ENCODE measurements at places on chromosomes 12 and 14. TPM values are rescaled to one million over a fixed set of nuclear protein-coding genes. Genes with fewer than 3 reads are reported as not detected.

DNA sequence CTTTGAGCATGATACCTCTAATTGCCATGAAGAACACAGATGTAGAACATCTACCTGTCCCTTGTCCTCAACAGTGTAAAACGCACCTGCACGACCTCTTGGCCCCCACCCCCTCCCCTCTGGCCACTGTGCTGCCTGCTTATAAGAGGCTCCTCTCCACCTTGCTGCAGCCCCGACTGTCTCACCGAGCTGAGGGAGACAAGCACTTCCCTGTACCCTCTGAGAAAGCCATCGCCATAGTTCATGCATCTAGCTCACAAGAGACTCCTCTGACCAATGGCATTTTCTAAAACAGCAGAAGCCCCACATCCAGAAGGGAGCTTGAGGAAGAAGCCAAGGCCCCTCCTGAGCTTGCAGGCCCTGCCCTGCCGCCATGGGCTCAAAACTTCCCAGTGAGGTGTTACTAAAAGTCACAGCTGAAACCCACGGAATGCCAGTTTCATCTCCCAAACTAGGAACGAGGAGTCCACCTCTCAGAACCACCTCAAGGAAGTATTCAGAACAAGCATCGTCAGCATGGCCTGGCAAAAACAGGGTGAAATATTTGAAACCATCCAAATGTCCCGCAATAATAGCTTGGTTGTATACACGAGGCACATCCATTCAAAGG is 21.5 kb upstream of the ANO2 start:
- H3K4me3 ChIP-seq = no peak overlapping the region
- no peaks in the 10 kb centered on the region for H3K36me3 ChIP-seq
- no peaks in the 10 kb centered on the region for H3K4me1 ChIP-seq

DNA sequence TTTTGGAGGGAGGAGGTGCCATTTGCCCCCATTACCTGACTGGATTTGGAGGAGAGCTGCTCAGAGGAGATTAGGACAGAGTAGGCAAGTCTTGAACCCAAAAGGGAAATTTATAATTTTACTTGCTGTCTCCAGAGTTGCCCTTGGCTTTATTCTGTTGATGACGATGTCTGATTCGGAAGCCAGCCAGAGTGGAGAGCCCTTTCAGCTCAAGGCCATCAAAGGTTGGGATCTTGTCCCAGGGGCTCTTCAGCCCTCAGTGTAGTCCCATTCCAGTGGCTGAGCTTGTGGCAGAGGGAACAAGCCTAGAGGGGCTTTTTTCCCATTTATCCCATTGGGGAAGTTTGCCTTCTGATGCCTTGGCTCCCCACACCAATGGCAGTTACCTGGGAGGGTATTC is 71.8 kb downstream of the HSD17B6 start:
- no peak overlapping the region for H3K4me3 ChIP-seq
- peaks cover 10% of the 10 kb centered on the region for H3K4me1 ChIP-seq
- no peaks in the 10 kb centered on the region for H3K27me3 ChIP-seq
- H3K36me3 ChIP-seq = no peaks in the 10 kb centered on the region
- H3K27ac ChIP-seq = no peak overlapping the region
- no peak for DNase-seq

- H3K27ac ChIP-seq = no peak overlapping the region
- no peak overlapping the region for H3K4me3 ChIP-seq
- H3K4me1 ChIP-seq = no peaks in the 10 kb centered on the region
- no peak for DNase-seq
- H3K27me3 ChIP-seq = no peaks in the 10 kb centered on the region
Observed at GRCh38 chr12:78308701-78309100, 478.0 kb downstream of the NAV3 start.

DNA sequence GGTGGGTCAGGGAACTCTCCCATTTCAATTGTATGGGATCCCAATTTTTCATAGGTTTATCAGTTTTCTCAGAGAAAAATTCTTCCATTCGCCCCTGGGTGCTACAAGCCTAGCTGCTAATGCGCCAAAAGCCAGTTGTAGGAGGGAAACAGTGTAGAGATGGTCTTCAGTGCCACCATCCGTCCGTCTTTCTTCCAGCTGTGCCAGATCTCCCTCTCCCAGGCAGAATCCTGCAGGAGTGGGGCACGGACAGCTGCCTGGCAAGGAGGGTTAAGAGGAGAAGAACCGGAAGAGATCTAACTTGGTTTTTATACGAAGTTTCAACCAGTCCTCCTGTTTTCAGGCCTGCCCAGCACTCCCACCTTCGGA is 38.9 kb upstream of the FUT8 start:
- no peaks in the 10 kb centered on the region for H3K36me3 ChIP-seq
- H3K27ac ChIP-seq = peak overlapping the region; percentile 9
- no peaks in the 10 kb centered on the region for H3K27me3 ChIP-seq
- no peak for DNase-seq
- no peak overlapping the region for H3K4me3 ChIP-seq

- DNase-seq = no peak
- no peaks in the 10 kb centered on the region for H3K4me1 ChIP-seq
- H3K27ac ChIP-seq = no peak overlapping the region
- no peaks in the 10 kb centered on the region for H3K27me3 ChIP-seq
- H3K36me3 ChIP-seq = no peaks in the 10 kb centered on the region
Observed at GRCh38 chr12:85662207-85662602, 174.0 kb downstream of the RASSF9 start.

DNA sequence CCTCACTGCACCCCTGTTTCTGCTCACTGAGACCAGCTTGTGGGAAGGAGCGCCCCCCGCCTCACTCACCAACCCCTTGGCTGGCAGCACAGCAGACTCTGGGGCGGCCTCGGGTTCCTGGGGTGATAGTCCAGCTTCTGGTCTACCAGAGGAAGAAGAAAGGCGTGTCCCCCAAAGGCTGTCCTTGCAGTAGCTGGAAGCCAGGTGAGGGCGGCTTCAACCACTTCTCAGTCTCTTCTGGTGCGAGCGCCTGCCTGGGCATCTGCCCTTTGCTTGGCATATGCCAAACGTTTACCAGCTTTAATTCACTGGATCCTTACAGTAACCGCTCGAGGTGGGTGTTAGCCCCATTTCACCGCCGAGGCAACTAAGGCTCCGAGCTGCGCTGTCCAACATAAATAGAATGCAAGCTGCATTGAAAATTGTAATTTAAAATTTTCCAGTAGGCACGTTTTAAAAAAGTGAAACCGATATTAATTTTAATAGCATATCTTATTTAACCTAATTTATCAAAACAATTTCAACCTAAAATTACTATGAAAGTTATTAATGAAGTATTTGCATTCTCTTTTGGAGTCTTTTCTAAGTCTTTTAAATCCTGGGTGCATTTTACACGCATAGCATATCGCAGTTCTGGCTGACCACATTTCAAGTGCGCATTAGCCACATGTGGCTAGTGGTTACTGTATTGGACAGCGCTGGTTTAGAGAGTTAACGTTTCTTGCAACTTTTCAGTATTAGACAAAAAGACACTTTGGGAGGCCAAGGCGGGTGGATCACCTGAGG is 872 bp downstream of the FAM177A1 start:
- peak; percentile 75 for DNase-seq
- peaks cover 29% of the 10 kb centered on the region for H3K4me1 ChIP-seq
- no peaks in the 10 kb centered on the region for H3K27me3 ChIP-seq
- H3K27ac ChIP-seq = peak overlapping the region; percentile 97
- H3K36me3 ChIP-seq = no peaks in the 10 kb centered on the region

DNA sequence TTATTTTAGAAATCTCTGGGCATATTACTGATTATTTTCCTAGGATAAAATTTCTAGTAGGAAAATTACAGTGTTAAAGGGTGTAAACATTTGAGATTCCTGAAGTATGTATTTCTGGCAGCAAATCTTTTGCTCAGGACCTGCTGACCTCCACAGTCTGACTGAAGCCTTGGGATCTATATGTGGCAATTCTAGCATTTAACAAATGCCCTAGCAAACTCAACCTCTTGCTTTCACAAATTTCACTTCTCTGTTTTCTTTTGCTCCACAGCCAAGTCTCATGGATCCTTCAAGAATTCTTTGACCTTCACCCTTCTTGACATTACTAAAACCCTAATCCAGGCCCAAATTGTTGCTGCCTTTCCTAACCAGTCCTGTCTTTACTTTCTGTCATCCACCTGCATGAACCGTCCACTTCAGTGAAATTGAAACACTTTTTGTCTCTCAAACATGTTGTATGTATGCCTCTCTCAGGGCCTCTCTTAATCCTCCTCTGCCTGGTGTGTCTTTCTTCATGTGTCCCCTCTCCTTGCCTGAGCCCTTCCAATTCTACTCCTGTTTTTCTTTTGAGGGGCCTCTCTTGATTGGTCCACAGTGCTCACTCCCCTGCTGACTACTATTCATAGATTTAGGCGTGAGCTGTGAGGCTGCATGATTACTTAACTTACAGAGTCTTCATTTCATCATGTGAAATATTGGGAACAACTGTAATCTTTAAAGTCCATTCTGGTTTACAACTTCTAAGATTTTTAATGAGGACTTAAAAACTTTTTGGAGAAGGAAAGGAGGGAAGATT is 5.1 kb upstream of the DYRK4 start:
- H3K27ac ChIP-seq = no peak overlapping the region
- no peak for DNase-seq
- H3K4me1 ChIP-seq = no peaks in the 10 kb centered on the region
- H3K36me3 ChIP-seq = no peaks in the 10 kb centered on the region
- no peaks in the 10 kb centered on the region for H3K27me3 ChIP-seq
- H3K4me3 ChIP-seq = no peak overlapping the region

GRCh38 chr14:75548544-75548943 is 26.3 kb downstream of the BATF start:
- H3K27ac ChIP-seq = no peak overlapping the region
- DNase-seq = no peak
- no peaks in the 10 kb centered on the region for H3K4me1 ChIP-seq
- no peaks in the 10 kb centered on the region for H3K27me3 ChIP-seq
- no peaks in the 10 kb centered on the region for H3K36me3 ChIP-seq
- H3K4me3 ChIP-seq = no peak overlapping the region

GRCh38 chr14:29821242-29821641 is 106.4 kb downstream of the PRKD1 start:
- H3K4me1 ChIP-seq = peaks cover 11% of the 10 kb centered on the region
- DNase-seq = no peak

DNA sequence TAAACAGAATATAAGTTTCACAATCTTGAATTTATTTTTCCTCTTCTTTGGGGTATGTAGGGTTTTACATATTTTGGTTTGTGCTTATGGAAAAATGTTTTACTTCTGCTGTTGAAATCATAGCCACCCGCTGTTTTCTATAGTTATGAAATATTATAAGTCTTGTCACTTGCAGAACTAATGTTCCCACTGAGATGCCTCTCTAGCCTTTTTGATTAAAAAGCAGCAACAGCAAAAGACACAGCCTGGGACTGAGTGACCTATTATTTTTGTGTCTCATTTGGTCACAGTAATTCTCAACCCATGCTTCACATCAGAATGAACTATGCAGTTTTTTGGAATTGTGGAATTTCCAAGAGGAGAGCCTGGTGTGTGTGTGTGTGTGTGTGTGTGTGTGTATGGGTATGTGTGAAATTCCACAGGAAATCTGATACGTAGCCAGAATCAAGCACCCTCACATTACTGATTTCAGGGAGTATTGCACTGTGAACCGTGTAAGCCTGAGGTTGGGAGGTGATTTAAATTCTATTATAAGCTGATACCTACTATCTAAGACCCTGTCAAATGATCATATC is 55.7 kb upstream of the FRMD6 start:
- no peak for DNase-seq
- no peaks in the 10 kb centered on the region for H3K27me3 ChIP-seq
- H3K4me3 ChIP-seq = no peak overlapping the region
- peaks cover 6% of the 10 kb centered on the region for H3K4me1 ChIP-seq

DNA sequence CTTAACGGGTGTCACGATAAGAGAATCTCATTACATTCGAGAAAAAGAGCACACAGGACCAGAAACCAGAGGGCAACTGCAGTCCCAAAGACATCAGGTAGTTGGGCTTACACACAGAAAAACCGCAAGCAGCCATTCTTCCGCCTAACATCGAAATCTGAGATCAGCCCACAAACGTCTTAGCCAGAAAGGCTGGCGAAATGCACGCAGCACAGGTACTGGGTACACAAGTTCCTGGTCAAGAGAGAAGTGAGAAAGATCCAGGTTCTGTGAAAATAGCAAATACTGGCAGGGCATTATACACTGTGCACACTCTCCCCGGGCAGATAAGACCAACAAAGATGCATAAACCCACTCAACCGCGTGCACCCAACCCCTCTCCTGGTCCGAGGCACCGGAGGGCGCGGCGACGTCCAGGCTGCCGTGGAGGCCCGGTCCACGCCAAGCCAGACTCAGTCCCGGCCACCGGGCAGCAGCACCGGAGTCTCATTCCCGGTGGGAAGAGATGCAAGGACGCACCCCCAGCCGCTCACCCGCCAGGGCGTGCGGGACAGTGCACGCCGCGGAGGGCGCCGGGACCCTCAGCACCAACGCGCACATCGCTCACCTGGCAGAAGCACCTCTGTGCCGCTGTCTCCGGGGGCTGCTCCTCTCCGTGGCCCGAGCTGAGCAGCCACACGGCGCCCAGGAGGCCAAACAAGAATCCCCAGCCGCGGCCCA is 437 bp downstream of the ERO1A start:
- peak overlapping the region; percentile 98 for H3K27ac ChIP-seq
- H3K4me1 ChIP-seq = peaks cover 21% of the 10 kb centered on the region
- peak; percentile 49 for DNase-seq
- H3K36me3 ChIP-seq = no peaks in the 10 kb centered on the region
- H3K4me3 ChIP-seq = peak overlapping the region; percentile 82
- no peaks in the 10 kb centered on the region for H3K27me3 ChIP-seq

DNA sequence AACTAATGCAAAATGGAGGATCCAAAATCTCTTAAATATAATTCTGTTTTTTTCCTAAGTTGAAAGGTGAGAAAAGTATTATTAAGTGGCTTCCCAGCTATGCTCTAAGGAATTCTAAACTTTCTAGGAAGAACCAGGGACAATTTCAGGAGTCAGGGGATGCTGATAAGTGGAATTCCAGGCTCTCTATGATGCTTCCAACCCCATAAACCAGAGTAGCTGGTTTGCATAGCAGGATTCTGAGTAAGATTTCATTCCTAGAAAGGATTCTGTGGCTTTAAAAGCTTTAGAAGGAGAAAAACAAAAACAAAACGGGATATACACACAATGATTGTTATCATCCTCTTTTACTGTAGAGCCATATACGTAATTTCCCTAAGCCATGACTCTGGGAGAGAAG is 93.9 kb downstream of the SLC16A7 start:
- H3K27me3 ChIP-seq = no peaks in the 10 kb centered on the region
- H3K36me3 ChIP-seq = no peaks in the 10 kb centered on the region
- H3K4me3 ChIP-seq = no peak overlapping the region
- DNase-seq = no peak
- no peak overlapping the region for H3K27ac ChIP-seq

DNA sequence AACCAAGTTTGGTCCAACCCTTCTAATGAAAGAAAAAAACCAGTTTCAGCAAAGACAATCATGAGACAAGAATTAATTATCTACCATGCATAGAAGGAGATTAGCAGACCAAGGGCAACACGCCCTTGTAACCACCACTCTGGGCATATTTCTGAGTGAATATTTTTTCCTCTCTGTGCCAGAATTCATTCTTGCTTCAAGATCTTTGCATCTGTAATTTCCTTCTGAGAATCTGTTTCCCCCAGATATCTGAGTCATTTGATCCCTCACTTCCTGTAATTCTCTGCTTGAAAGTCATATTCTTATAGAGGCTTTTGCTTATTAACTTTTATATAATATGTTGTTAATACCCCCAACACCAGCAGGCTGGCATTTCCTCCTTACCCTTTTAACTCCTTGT is 243.7 kb downstream of the SLC16A7 start:
- H3K4me3 ChIP-seq = no peak overlapping the region
- DNase-seq = no peak
- H3K4me1 ChIP-seq = no peaks in the 10 kb centered on the region
- no peaks in the 10 kb centered on the region for H3K27me3 ChIP-seq
- no peak overlapping the region for H3K27ac ChIP-seq
- no peaks in the 10 kb centered on the region for H3K36me3 ChIP-seq

WNT1 gene
- not detected for polyA plus RNA-seq

TAS2R46 gene
- not detected for polyA plus RNA-seq

DBX2 gene
- not detected for polyA plus RNA-seq

Measured in hepatocyte (in vitro differentiated cells).